ENCODE measurements at places on chromosomes 1 and 21. TPM values are rescaled to one million over a fixed set of nuclear protein-coding genes. Genes with fewer than 3 reads are reported as not detected.

SLC45A3 gene
- 2.7 TPM for total RNA-seq

CAPN9 gene
- not detected for total RNA-seq

DNA sequence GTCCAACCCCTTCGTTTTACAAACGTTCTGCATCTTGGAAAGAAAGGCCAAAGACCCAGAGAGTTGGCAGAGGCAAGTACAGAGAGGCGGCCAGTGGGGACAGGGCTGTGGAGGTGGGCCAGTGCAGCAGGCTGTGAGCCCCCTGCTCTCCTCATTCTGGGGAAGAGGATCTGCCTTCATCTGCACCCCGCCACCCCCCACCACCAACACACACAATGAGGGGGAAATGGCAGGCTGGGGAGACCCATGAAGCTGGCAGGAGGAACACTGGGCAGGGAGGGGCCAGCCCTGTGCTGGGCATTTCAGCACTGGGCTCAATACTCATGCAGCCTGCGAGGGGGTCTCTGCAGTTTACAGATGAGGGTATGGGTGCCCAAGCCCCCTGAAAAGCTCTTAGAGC, 14.6 kb downstream of the STMN1 start:
- DNase-seq, result no peak

- DNase-seq, result no peak
Observed at GRCh38 chr1:167357305-167357704, 136.6 kb downstream of the POU2F1 start.

DNA sequence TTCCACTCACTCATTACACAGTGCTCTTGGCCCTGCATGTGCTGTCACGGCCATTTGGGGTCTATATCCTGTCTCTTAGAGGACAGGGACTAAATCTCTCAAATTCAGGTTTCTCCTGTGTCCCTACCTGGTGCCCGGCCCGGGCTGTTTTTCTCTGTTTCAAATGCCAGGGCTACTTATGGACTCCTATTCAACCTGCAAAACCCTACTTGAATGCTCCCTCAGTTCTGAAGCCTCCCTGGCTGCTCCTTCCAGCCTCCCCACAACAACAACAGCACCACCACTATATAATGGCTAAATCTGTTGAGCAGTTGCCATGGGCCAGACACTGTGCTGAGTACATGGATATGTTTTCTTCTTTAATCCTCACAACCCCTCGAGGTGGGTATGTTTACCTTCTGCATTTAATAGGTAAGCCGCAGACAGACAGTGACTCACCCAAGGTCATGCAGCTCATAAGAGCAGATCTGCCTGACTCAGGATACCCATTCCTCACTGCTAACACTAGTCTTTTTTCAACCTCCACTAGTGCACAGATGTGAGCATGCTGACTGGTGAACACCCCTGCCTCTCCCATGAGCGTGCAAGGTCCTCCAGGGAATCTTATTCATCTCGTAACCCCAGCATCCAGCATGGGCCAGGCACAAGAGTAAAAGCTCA, 29.9 kb downstream of the DHRS3 start:
- no peak for DNase-seq

DNA sequence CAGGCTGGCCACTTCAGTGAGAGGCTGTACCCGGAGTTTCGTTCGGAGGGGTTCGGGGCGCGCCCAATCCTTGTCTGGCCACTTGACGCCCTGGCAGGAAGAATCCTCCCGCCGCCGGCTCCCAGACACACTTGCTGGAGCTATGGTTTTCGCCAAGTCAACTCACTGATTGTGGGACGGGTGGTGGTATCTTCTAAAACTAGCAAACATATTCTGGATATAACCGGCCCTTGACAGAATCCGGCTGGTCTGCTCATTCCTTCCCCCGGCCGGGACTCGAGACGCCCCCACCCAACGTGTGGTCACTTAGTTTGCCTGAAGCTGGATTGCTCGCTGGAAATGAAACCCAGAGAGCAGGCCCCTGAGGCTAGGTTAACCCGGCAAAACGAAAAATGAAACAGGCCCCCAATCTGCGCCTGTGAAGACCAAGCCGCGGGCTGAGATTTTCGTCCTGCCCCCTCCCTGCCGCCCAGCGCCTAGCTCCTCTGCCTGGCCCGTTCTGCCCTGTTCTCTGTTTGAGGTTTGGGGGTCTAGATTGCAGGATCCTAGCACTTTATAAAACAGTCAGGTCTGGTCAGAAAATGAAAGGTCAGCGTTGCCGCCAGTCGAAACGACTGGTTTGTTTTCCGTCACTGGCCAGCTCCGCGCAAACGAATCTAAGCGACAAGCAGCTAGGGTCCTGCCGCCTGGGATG, 4.6 kb downstream of the GFI1 start:
- DNase-seq, result no peak

- DNase-seq, result no peak
Observed at GRCh38 chr1:96104506-96104905, 617.1 kb upstream of the PTBP2 start.

All from right atrium auricular region (tissue), 2 donors.